ENCODE measurements at places on chromosomes 11 and 22.

DNA sequence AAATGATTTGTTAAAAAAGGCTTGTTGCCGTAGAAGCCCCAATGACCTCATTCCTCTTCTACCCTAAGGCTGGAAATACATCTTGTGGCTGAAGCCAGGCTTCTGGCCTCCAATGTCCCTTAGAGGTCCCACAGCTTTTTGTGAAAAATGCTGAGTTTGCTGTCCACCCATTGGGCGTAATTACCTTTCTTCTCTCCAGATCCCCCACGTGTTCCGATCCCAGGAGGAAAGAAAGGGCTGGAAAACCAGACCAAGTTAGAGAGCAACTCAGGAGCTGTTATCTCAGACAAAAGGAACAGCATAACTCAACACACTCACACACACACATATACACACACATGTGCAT lies 154.2 kb downstream of the MIAT start:
- DNase-seq, result no peak

- DNase-seq, result no peak
These were observed 49.9 kb downstream of the TRAF6 start for GRCh38 chr11:36460220-36460619.

DNA sequence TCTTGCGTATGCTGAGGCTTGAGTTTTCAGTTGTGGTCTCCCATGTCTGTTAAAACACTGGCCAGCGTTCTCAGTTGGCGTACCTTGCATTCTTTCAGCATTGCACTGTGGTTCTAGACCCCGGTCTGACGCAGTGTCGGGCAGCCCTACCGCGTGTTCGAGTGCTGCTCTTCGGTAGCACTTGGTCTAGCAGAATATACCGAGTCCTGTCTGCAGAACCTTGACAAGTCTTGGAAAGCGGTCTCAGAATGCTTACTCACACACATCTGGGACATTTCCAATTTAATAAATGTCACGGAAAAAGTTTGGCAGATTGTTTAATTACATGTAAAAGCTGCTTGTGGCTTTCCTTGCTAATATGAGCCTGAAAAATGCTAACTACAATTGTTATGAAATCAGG lies 32.6 kb downstream of the PPFIA1 start:
- DNase-seq, result no peak

GRCh38 chr22:37416827-37417226 lies 10.5 kb downstream of the ELFN2 start:
- DNase-seq, result no peak

GRCh38 chr11:68402355-68403031 lies 58.1 kb upstream of the PPP6R3 start:
- no peak for DNase-seq

- DNase-seq, result no peak
These were observed 3.7 kb downstream of the EFEMP2 start for GRCh38 chr11:65868907-65869306.

DNA sequence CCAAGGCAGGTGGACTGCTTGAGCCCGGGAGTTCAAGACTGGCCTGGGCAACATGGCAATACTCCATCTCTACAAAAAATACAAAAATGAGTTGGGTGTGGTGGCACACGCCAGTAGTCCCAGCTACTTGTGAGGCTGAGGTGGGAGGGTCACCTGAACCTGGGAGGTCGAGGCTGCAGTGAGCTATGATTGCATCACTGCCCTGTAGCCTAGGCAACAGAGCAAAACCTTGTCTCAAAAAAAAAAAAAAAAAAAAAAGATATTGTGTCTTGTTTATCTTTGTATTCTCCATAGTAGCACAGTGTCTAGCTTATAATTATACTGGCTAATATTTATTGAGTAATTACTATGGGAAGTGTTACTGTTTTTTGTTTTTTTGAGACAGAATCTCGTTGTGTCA lies 15.8 kb upstream of the GPHA2 start:
- no peak for DNase-seq

- no peak for DNase-seq
These were observed 32.9 kb downstream of the LRRC32 start for GRCh38 chr11:76637491-76638269.

DNA sequence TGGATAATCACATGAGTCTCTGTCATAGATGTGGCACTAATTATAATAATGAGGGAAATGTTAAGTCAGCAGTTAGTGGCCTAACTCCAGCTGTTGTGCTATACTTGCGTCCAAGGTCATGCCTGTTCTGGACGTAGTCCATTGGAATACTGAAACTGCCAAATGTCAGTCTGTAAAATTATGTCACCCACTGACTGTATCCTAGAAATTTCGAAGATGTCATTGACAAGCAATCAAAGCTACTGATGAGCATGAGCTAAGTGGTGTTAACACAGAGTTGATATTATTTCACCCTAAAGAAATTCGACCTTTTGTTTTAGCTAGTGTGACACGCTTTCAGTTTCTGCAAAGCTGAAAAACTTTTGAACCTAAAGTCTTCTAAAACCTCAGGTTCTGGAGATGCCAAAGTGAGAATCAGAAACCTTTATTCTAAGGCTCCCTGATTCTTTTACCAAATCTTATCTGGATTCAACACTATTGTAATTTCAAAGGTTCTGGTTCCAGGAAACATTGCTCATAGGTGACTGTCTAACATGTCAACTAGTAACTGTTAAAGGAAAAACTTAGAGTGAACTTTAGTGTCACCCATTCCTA lies 14.9 kb upstream of the ME3 start:
- DNase-seq, result no peak

DNA sequence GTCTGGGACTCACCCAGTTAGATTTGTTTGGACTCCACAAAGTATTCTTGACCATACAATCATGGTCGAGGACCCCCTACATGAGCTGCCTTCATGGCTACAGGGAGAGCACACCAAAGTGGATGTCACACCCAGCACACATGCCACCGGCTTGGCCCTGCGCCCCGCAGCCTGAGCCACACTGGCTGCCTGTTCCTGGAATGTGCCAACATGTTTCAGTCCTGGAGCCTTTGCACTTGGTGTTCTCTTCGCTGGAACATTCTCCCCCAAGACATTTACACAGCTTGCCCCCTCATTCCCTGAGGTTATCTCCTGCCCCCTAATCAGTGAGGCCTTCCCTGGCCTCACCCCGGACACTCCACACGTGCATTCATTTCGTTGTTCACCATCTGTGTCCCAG lies 46.0 kb downstream of the PPARA start:
- DNase-seq, result no peak

DNA sequence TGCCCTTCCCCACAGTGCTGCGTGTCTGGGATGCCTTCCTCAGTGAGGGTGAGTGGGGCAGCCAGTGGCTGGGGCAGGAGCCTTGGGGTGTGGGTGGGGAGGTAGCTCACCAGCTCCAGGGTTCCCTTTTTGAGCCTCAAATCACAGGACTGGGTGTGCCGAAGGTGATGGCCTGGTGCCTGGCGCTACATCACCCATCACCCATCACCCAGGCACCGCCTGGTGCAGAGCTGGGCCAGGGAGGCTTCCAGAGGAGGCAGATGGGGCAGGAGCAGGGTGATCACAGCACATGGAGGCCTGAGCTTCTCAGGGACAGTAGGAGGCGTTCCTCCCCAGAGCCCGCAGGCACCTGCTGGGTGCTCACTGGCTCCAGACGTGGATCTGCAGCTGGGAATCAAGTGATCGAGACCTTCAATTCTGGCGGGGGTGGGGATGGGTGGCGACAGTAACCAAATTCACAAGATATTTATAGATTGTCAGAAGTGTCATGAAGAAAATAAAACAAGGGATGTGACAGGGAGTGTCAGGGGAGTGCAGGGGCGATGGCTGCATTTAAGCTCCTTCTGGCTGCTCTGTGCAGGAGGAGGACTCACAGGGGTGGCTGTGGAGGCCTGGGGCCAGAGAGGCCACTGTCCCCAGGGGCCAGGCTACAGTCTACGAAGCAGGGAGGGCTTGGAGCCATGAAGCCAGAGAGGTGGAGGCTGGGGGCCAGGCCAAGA lies 3.2 kb downstream of the TBC1D10C start:
- no peak for DNase-seq

Data from stimulated activated CD4-positive, alpha-beta T cell treated with anti-CD3 and anti-CD28 coated beads, Interleukin-1b, Interleukin-23, amount 100 ng/mL, for 24 hours (primary cell).